ENCODE measurements at places on chromosomes 2 and 18.

DNA sequence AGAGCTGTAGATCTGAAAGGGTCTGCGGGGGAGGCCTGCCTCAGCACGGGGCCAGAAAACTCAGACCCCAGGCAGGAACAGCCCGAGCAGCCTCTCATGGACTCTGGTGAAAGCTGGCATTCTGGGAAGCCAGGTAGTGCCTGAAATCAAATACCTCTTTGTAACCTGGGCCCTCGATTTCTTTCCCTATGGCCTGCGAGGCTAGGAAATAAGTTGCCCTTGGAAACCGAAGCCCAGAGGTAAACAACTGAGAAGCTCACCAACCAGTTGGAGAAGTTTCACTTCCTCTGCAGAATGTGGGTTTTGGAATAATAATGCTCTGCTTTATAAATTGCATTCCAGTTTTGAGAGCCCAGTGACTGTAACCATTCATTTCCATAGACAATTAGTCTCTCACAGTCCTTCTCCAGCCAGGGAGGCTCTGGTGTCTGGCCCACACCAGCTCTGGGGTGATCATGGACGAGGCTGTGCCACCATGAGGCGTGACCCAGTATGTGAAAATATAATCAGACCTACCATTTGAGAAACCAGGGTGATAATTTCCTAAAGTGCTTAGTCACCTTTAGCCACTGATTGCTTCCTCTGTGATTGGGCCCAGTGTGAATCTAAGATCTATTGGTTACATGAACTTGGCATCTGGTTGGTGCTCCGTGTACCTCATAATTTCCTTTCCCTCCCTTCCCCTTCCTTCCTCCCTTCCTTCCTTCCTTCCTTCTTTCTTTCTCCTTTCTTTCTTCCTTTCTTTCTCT lies 133.1 kb upstream of the PELI1 start:
- peak; percentile 91 for DNase-seq

DNA sequence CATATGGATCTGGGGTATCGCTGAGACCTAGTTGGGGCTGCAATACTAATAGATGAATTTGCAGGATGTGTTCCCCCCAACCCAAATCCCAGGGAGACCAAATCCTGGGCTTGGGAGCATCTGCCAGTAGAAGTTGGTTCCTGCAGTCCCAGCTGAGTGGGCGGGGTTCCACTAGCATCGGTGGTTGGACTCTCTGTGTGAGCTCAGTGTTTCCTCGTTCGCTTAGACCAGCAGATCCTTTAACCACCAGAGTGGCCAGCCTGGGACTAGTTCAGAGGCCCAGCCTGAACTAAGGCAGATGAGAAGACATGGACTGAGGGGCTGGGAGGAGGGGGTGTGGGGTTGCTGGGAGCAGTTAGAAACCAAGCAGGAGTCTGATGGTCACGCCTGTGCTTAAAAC lies 40.7 kb downstream of the PCARE start:
- DNase-seq: no peak

- DNase-seq: no peak
Observed at GRCh38 chr2:127630096-127630863, 15.7 kb upstream of the GPR17 start.

DNA sequence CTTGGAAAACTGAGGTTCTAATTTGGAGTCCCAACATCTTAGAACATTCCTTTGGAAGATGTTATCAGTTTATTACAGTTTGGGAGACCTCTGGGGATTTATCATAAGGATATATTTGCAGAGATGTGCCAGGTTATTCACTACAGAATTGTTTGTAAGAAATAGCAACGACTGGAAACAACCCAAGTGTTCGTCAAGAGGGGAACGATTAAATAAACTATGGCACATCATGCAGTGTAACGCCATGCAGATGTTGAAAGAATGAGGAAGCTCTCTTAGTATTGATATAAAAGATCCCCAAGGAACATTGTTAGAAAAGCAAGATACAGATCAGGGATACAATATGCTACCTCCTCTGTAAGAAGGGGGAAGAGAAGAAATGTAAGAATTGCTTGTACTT lies 210.6 kb downstream of the TMEM247 start:
- no peak for DNase-seq

DNA sequence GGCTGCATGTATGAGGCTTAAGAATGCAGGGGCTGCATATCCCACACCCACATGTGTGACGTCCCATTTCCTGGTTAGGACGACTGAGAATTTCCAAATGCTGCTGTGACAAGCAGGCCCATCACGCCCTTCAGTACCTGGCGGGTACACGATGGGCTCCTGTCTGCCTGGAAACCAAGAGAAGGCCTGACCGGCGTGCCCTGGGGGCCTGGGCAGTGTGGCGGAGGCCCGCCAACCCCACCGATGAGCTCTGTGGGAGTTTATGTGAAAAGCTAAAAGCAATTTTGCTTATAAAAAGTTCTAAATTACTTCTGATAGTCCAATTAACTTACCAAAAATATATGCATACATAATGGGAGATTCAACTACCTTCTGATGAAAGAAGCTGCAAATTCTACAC lies 837.3 kb downstream of the GALR1 start:
- no peak for DNase-seq

DNA sequence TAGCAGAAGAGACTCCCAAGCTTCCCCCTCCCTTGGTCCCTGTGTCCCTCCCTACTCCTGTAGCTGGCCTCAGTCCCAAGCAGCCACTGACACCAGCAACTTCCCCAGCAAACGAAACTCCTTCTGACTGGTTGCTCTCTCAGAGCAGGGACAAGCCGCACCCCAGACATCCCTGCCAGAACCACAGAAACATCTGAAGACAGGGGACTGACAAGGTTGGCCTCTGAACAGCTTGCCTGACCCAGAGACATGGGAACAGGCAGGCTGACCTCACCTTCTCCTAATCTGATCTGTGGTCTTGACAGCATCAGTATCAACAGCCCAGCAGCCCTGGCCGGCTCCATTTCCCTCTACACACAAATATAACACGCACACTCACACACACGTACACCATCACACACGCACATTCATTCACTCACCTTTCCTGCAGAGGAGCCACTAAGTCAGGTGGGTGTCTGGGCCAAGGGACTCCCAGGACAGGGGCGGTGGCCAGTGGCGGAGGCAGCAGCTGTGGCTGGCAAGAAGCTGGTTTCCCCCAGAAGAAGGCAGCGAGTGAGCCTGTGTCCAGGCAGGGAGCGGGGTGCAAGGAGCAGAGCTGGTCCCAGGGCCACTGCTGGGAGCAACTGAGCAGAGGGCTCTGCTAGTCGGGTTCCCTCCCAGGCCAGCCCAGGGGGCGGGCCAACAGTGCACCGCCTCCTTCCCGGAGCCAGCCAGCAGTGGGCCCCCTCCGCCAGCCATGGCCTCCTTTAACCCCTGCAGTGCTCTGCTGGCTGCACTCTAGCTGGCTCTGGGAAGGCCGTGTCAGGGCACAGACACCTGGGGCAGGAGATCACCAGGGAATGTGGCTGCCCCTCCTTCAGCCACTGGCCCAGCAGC lies 59.1 kb downstream of the TNS1 start:
- DNase-seq: peak; percentile 88

DNA sequence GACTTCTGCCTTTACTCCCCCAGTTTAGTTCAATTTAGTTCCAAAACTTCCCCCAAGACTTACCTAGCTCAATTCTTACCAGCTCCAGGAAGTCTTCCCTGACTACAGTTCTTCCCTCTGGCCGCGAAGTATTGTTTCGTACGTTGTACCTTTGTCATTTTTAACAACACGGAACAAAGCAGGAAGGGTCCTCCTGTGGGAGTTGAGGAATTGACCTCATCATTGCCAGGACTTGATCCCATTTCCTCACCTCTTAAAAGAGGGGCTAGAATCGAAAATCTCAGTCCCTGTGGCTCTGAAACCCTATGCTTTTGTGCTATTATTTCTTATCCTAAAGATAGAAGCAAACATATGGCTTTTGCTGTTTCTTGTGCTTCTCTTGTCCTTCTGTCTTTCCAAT lies 187.1 kb downstream of the MYO3B start:
- no peak for DNase-seq

DNA sequence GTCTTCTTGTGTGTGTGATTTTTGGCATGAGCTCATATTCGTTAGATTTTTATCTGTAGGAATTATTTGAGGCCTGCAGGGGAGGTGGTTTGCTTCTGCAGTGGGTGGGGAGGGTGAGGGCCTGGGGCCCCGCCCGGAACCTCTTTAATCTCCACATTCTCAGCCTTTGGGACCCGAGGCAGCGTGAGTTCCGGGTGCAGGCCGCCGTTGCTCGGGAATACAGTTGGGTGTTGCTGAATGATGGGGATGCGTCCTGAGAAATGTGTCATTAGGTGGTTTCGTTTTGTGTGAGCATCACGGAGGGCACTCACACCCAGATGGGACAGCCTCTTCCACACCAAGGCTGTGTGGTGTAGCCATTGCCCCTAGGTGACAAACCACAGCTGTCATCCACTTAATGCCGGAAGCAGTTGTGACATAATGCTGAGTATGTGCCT lies 13.7 kb upstream of the GAL3ST2 start:
- no peak for DNase-seq

Data from GM23338 (cell line).